ENCODE measurements at places on chromosomes 1 and 21. TPM values are rescaled to one million over a fixed set of nuclear protein-coding genes. Genes with fewer than 3 reads are reported as not detected.

Gene NR5A2
- total RNA-seq, result not detected

Gene PLA2G2A
- not detected for total RNA-seq

Gene CLCNKB
- total RNA-seq, result under 0.01 TPM

Gene ZNF670
- 1.8 TPM for total RNA-seq

Gene AMY2A
- not detected for total RNA-seq

Gene TRIM45
- 7.3 TPM for total RNA-seq

Gene ITSN1
- total RNA-seq, result 35.3 TPM

Gene CNR2
- total RNA-seq, result not detected

Gene YTHDF2
- 61.7 TPM for total RNA-seq

Gene TSACC
- total RNA-seq, result not detected

Gene GNPAT
- 63.4 TPM for total RNA-seq

Gene DNM3
- 2.0 TPM for total RNA-seq

Gene SLAMF9
- not detected for total RNA-seq

Gene S100A5
- total RNA-seq, result not detected

Gene KPRP
- not detected for total RNA-seq

Gene S100A16
- total RNA-seq, result 277 TPM

Gene FAM131C
- total RNA-seq, result 0.50 TPM

Gene PTGER3
- 3.9 TPM for total RNA-seq

Gene SPATA45
- total RNA-seq, result not detected

Gene MEGF6
- 5.3 TPM for total RNA-seq

Gene FNBP1L
- total RNA-seq, result 6.3 TPM

Gene LAPTM5
- not detected for total RNA-seq

Gene SH2D5
- total RNA-seq, result 4.2 TPM

Gene OR11L1
- total RNA-seq, result not detected

Gene RCSD1
- total RNA-seq, result 0.87 TPM

Gene RXFP4
- not detected for total RNA-seq

Gene RAD54L
- 0.50 TPM for total RNA-seq

Measured in smooth muscle cell of trachea (primary cell).